ENCODE measurements at places on chromosomes 7 and 10.

DNA sequence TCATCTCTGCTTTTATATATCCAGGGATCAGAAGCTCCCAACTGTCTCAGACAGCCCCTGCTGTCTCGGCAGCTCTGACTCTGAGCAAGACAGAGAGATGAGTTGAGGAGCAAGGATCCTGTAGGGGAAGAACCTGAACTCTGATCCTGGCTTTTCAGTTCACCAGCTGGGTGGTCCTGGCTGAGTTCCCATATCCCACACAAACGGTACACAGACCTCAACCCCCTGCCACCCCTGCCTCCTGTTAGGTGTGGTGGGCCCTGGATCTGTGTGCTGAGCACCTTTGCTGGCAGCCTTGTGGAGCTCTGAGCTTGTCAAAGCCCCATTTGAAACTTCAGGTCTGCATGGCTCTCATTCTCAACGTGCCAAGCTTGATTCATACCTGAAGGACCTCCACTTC lies 54.3 kb upstream of the GPR26 start:
- DNase-seq: no peak

DNA sequence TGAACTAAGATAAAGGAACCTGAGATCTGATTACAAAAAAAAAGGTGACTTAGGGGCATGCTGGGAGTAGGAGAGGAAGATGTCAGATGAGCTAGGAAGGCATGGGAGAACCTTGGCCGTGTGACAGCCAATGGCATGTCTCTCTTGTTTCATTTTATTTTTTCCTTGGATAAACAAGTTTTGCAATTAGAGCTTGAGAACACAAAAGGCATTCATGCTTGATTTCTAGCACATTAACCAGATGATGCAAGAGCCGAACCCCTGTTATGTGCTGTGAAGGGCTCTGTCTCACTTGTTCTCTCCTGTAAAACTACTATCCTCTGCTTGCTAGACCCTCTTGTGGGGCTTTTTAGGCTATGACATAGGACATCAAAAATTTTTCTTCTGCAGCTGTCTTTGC lies 134.3 kb upstream of the ASAH2 start:
- DNase-seq: no peak

- DNase-seq: no peak
Measured at GRCh38 chr10:122532601-122533296, 27.8 kb upstream of the DMBT1 start.

DNA sequence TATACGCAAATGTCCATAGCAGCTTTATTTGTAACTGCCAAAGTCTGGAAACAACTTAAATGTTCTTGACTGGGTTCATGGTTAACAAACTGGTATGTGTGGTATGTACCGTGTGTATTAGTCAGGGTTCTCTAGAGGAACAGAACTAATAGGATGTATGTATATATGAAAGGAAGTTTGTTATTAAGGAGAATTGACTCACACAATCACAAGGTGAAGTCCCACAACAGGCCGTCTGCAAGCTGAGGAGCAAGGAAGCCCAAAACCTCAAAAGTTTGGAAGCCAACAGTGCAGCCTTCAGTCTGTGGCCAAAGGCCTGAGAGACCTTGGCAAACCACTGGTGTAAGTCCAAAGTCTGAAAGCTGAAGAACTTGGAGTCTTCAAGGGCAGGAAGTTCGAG lies 66.8 kb downstream of the TMEM168 start:
- no peak for DNase-seq

GRCh38 chr10:34013235-34013634 lies 678.8 kb upstream of the NRP1 start:
- DNase-seq: no peak

DNA sequence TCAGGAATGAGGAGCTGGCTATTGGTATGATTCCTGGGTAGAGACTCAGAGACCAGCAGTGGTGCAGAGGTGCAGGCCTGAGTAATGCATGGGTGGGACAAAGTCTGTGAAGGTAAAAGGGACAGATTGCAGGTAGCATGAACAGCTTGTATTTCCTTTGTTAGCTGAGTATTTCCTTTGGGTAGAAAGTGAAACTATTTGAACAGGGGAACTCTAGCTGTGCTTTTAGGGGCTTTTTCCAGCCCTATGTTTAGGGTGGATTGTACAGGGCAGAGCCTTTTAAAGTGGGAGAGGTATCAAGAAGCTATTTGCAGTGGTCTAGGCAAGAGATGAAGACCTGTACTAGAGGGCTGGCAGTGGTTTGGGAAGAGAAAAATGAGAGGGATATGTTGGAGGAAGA lies 739.9 kb downstream of the REEP3 start:
- DNase-seq: no peak

- DNase-seq: no peak
Measured at GRCh38 chr7:95435422-95435780, 573 bp upstream of the PON2 start.

DNA sequence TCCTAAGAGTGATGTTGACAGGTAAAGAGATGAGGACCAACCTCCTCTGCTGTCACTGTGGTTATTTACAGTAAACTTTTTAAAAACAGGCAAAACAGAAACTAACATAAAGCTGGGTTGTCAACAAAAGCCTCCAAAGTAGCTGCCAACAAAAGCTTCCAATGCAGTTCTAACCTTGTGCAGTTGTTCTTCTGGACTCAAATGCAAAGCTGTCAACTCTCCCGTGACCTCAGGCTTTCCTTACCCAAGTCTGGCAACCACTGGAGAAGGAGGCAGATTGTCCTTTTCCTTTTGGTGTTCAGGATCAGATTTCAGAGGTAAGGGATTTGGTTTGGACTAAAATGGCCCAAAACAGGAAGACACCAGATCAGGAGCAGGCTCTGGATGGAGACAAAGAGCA lies 63.1 kb downstream of the DLG5 start:
- DNase-seq: no peak

GRCh38 chr10:24210501-24210900 lies 1.6 kb downstream of the KIAA1217 start:
- no peak for DNase-seq

DNA sequence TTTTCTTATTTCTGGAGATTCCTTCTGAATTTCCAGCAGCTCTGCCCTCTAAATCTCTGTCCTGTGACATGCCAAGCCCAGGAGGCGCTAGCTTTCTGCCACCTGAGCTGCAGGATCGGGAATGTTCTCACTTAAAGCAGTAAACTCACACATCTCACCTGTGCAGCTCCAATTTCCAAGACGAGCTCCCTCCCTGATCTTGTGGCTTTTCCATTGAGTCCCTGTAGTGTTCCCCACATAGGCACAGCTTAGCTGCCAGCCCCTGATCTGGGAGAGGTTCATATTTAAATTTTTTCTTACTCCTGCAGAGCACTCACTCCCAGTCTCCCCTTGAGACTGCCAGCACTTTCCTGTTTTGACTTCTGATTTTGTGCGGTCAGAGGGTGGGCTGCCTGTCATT lies 479.3 kb downstream of the GLRX3 start:
- no peak for DNase-seq

- DNase-seq: no peak
Measured at GRCh38 chr10:103465411-103466179, 6.9 kb upstream of the CALHM1 start.

DNA sequence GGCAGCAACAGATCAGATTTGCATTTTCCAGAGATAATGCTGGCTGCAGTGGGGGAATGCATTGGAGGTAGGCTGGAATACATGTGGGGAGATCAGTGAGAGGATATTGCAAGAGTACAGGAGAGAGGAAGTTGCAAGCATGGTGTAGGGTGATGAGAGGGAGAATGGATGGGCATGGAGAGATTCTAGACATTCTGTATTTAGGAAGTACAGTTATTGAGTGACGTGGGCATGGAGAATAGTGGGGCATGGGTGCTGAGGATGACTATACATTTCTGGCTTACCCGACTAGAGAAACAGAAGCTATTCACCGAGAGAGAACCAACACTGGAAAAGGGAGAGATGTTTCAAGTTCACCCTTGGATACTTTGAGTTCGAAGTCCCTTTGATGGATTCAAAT lies 116.9 kb upstream of the SVIL start:
- DNase-seq: no peak

Measured in stimulated activated CD8-positive, alpha-beta memory T cell treated with anti-CD3 and anti-CD28 coated beads, Interleukin-15, amount 100 ng/mL, for 1 hour (primary cell).